Activated T-cell treated with anti-CD3 and anti-CD28 coated beads, Interleukin-2, amount 50 U/mL, for 72 hours (primary cell): ENCODE measurements at places on chromosomes 1 and 21.

DNA sequence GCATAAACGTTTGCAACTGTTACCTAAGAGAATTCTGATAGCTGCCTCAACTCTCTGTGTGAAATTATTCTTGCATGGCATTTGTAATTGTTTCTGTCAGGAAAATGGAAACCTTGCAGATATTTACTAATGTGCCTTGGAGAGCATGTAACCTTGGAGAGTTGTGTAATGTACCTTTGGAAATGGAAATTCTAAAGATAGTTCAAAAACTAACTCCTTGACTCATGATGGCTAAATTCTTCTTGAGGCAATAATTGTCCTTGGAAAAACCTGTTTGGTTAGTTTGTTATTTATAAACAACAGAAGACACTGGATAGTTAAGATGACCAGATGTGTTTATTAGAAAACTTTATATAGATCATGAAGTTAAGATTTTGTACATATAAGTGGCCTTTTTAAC, 1033.8 kb downstream of the PLA2G4A start:
- DNase-seq: no peak

DNA sequence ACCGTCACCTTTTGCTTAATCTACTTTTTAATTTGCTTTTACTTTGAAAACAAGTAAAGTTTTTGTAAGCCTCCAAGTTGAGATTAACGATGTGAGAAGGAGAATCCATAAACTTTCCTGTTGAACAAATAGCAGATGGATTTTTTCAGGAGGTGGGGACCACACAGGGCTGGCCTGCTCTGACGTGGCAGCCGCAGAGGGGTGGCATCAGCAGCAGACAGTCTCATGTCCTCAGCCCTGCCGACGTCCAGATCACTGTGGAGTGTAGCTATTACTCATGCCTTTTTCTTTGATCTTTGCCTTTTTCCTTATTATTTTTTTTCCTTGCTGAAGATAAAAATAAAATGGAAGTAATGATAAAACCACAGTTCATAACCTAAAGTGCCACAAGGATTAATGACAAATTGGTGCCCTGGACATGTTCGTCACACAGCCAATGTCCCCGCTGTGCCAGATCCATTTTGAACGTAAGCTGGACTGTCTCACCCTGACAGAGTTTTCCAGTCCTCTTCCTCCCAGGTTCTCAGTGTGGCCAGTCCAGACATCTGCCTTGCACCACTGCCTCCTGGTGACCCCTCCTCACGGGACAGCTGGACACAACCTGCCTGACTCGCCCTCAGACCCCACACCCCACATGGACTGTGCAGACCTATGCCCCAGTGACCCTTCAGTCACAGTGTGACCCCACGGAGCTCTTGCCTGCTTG, 15.4 kb upstream of the ZBTB21 start:
- no peak for DNase-seq

GRCh38 chr1:40676501-40676900, 11.0 kb upstream of the RIMS3 start:
- DNase-seq: no peak

DNA sequence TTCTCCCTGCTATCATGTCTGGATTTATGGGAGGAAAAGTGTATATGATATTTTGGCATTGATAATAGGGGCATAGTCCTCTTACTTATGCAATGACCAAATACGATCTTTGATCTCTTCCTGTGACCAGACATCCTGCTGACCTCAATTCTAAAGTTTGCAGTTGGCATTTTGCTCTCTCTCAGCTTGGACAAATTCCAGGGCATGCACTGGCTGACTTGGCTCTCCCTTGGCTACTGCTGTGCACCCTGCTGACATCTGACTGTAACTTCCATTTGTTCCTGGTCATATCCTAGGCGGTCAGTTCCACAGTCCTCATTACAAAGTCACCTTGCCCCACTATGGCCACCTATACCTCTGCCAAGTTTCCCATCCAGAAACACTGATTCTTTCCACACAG, 380.7 kb upstream of the NR5A2 start:
- DNase-seq: no peak

- DNase-seq: no peak
These were observed 111.9 kb upstream of the KAZN start for GRCh38 chr1:14486401-14487201.

DNA sequence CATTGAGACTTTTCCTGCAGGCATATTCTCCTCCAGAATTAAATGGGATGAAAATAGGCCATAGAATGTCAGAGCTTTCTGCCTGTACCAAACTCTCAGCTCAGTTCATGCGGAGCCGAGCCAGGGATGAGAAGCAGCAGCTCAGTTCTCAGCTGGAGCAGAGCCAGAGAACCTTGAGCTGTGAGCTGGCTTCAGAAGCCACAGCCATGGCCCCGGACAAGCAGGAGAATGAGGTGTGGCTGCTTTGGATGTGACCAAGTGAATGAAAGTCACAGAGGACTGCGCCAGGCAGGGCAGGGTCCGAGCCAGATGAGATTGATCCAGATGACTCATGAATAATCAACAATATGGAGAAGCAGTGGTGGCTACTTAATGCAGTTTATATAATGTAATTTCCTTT, 633.8 kb downstream of the NCAM2 start:
- DNase-seq: no peak

GRCh38 chr1:58721247-58721820, 21.5 kb upstream of the MYSM1 start:
- no peak for DNase-seq

DNA sequence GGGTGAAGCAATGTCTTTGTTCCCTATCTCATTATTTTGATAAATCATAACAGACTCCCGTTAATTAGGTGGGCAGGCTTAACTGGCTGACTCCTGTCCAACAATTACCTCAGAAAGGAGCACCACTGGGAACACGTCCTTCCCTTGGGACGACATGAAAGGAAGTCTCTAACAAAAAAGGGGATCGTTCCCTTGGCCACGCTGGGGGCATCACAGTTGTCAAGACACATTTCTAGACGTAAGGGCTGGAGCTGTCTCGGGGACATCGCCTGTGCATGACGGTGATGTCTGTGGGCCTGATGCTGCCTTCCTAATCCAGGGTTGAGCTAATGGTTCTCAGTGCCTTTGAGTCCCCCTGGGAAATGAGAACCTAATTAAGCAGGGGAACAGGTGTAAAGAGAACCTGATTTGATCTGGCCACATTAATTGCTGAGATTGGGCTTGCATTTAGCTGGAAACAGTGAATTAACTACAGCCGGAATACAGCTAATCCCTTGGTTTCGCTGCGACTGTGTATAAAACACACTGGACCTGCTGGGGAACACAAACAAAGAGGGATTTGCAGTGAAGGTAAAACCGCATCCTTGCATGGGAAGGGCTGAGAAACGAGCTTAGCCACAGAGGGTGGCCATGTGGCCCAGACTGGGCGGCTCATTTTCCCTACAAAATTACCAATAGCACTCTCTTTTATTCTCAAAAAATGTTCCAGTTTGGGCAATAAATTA, 111.8 kb downstream of the MRPS6 start:
- DNase-seq: no peak

DNA sequence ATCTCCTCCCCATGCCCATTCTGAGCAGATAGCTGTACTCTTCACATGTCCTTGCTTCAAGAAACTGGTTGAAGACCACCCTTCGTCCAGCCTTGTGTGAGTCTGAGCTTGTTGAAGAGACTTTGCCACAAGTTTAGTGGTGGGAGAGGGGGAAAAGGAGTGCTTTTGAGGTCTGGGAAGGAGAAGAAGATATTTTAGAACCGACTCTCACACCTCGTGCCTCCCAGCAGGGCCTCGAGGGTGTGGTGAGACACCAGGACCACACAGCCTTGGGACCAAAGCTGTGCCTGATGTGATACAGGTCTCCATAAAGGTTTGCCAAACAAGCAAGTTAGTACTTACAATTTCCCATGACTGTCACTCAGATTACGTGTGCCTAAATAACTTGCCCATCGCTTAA, 201.8 kb downstream of the DYRK1A start:
- no peak for DNase-seq

- DNase-seq: no peak
These were observed 122.4 kb downstream of the LIPI start for GRCh38 chr21:14088391-14088790.

DNA sequence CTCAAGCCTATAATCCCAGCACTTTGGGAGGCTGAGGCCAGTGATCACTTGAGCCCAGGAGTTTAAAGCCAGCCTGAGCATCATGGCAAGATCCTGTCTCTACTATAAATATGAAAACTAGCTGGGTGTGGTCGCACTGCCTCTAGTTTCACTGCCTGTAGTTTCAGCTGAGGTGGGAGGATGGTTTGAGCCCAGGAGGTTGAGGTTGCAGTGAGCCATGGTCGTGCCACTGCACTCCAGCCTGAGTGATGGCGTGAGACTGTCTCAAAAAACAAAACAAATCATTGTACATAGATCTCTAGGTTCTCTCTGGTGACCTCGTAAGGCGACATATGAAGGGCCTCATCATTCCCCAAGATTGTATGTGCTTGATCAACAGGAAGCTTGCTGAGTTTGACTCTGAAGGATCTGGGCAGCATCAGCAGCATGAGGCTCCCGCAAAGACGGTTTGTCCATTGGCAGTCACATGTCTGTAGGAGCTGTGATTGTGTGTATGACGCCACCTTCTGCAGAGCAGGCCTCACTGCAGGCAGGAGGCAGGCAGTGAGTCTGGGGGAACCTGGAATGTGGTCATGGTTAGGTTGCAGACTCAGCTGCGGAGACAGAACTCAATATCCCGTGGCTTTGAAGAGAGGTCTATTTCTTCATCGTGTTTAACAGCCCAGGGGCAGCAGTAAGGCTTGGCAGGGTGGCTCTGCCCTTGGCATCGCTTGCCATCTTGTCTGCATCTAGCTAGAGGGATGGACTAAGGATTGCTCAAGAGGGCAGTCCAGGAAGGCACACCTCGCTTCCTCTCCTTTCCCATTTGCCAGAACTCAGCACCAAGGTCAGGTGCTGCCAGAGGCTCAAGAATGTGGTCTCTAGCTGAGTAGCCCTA, 14.0 kb downstream of the ATP5PO start:
- no peak for DNase-seq

DNA sequence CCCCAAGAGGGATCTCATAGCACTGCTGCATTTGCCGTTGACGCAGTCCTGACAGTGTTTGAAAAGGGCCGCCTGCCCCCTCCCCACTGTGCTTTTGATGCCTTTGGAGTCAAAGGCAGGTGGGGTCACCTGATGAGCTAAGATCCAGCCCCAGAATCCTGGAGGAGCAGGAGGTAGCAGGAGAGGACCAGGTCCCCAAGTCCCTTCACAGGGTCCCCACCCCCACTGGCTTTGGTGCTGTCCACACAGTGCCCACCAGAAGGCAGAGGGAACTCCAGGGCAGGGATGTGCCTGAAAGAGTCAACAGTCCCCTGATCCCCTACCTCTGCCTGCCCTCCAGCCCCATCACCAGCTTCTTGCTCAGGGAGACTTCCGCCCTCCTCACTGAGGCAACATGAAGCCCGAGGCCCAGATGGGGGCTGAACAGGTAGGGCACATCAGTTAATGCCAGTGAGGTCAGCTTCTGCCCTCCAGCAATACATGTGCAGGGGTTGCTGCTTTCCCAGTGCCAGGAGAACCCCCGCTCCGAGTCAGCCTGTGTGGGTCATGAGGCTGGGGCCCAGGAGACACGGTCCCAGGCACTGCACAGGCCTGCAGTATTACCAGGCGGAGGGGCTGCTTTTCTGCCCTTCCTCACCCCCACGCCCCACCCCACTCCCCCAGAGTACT, 8.8 kb upstream of the KCNC4 start:
- DNase-seq: no peak

DNA sequence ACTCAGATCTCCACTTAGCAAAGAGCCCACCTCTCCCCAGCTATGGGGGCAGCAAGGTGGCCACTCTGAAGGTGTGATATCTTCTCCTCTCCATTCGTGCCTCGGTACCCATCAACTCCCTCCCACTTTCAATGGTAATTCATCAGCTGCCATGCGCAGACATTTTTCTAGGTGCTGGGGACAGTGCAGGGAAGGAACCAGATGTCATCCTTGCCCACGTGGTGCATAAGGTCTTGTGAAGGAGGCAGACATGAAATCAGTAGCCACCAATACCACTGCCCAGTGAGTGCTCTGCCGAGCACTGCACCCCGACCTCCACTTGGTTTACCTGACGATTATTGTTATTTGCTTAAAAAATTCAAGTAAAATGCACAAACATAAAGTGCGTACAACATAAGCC, 76.3 kb upstream of the CSF3R start:
- no peak for DNase-seq

- no peak for DNase-seq
These were observed 272.0 kb downstream of the FOXD2 start for GRCh38 chr1:47709872-47710231.

GRCh38 chr1:161192476-161193465, 6.1 kb downstream of the ADAMTS4 start:
- DNase-seq: peak; percentile 68

GRCh38 chr1:29298246-29298645, 61.9 kb downstream of the PTPRU start:
- no peak for DNase-seq

- DNase-seq: no peak
These were observed 155.9 kb upstream of the RUNX1 start for GRCh38 chr21:35204850-35205541.

DNA sequence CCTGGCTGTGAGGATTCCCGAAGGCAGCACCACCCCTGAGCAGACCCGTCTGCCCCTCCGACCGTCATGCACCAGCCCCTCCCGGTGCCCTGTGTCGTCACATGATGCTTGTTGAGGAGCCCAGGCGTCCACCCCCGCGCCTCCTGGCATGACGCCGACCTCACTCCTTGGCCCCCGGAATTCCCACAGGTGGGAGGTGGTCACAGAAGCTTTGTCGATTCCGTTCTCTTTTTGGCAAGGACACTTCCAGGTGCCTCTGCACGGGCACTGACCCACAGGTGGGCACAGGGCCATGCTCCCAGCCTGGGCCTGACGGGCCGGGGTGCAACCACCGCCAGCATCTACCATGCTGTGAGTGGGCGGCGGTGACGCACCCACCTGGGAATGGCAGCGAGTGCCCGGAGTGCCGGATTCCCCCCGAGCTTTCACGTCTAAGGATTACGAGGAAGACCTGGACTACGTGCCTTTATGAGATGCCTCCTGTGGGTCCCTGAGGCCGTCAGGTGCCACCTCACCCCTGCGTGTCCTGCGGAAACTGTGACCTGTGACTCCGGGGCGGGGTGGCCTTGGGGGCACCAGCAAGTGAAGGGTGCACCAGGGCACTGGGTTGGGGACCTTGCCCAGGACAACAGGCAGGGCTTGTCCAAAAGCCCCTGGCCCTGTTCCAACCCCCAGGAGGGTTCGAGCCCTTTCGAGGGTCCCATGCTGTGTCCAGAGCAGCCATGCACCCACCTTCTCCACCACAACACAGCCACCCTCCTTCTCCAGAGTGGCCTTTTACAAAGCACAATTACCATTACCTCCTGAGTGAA, 31.4 kb upstream of the COL6A1 start:
- DNase-seq: no peak
